Mesothelial cell of epicardium (in vitro differentiated cells): ENCODE measurements at places on chromosomes 2 and 18.

GRCh38 chr18:9133225-9133624 lies 3.4 kb upstream of the ANKRD12 start:
- DNase-seq = no peak

GRCh38 chr2:127229555-127229954 lies 9.5 kb upstream of the CYP27C1 start:
- DNase-seq = no peak

- no peak for DNase-seq
Measured at GRCh38 chr2:104889291-104889959, 35.5 kb downstream of the POU3F3 start.

GRCh38 chr2:199471443-199472057 lies 13.8 kb upstream of the SATB2 start:
- DNase-seq = peak; percentile 79

- no peak for DNase-seq
Measured at GRCh38 chr2:3242747-3243369, 134.8 kb downstream of the EIPR1 start.

DNA sequence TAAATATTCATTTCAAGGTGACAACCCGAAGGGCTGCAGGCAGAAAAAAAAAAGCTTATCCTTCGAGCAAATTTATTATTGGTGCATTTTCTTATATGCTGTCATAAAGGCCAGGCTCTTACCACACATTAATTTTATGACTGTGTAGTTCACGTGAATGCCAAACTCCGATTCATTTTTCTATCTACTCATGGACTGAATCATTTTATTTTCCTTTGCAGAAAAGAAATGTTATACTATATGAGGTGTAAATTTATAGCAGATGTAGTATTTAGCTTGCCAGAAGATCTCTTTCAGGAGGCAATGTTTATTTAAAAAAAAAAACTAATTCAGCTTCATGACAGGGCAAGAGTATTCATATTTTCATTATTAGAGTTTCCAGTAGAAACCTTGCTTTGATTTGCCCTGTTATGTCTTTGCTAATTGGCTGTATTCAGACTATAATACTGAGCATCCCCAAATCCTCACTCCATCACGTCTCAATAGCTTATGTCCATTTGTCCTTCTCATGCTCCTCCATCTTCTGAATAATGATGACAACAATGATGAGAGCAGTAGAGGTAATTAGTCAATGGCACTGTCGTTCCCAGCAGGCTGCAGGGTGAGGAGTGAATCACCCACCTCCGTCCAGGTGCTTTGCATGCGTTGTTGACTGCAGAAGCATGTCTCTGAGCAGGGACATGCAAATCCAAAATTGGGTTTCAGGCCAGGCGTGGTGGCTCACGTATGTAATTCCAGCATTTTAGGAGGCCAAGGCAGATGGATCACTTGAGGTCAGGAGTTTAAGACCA lies 101.1 kb upstream of the RAB12 start:
- no peak for DNase-seq

GRCh38 chr18:47964053-47964452 lies 33.6 kb upstream of the SMAD2 start:
- no peak for DNase-seq

GRCh38 chr2:8030573-8031303 lies 651.1 kb upstream of the ID2 start:
- no peak for DNase-seq

DNA sequence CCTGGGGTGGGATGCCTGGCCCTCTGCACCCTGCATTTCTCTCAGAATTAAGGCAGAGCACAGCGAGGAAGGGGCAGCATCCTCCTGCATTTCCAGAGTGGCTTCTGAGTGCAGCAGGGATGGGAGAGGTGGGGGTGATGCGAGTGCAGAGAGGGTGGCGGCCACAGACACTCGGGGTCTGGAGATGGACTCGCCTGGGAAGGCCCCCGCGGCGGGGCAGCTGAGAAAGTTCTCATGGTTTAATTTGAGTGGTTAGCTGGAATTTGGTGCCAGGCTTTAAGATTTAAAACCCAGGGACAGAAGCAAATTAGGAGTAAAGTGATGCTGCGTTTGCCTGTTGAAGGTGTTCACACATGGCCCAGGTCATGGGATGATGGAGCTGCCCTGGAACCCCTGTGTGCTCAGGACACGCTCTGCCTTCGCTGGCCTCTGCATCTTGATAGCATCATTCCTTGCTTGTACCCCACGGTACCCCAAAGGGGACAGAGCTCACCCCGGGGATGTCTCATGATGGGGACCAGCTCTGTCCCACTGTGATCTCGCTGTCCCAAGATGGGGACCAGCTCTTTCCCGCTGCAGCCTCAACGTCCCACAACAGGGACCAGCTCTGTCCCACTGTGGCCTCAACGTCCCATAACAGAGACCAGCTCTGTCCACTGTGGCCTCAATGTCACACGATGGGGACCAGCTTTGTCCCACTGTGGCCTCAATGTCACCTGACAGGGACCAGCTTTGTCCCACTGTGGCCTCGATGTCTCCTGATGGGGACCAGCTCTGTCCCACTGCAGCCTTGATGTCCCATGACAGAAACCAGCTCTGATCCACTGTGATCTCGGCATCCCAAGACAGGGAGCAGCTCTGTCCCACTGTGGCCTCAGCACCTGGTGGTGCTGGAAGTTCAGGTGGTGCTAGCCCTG lies 27.5 kb downstream of the TMEM18 start:
- no peak for DNase-seq
